Left lobe of liver (tissue), 2 donors: ENCODE measurements at places on chromosomes 4 and X.

DNA sequence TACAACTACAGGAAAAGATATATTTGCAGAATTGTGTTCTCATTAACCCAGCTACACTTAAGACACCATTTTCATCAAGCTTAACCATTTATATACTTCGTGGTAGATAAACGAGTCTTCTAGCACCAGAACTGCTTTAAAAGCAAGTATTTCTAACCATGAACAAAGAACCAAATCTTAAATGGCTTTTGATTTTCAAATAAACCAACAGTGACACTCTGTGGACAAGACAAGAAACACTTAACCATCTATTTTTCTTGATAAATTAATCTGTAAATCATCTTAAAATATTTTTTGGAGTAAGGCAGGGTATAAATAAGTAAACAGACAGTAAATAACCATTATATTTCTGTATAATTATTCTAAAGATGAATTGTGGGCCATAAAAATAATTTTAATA is 10.2 kb downstream of the BEND2 start:
- DNase-seq: no peak

DNA sequence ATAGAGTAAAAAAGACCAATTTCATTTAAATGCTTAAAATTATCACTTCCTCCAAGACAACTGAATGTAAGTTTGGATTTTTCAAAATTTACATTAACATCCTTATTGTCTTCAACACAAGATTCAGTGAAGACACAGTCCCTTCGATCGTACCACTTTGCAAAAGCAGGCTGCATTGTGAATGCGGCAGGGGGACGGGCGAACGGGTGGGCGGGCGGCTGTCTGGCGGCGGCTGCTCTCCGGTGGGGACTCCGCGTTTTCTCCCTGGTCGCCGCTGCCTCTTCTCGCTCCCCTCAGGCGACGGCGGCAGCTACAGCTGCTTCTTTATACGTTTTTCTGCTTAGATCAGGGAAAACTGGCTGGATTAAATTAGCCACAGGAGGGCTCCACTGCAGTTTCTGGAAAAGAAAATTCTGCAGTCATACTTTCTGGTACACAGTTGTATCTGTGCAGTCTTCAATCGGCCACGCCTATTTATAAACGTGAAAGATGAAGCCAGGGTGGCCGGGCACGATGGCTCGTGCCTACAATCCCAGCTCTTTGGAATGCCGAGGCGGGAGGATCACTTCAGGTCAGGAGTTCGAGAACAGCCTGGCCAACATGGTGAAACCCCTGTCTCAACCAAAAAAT is 33.9 kb upstream of the HPF1 start:
- peak; percentile 49 for DNase-seq

DNA sequence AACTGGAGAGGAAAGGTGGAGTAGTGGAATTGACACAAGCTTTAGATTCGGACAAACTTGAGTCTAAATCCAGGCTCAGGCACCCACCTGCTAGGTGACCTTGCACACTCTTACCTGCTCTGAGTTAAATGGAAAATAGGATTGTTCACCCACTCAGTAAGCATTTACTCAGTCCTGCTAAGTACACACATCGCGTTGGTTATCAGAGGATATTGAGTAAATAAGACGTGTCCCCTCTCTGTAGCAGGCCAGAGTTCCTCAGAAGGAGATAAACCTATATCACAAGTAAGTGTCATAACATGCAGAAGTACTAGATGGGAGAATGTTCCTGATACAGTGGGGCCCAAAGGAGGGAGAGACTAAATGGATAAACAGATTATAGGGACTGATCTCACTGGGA is 117.7 kb downstream of the SMIM20 start:
- DNase-seq: no peak

DNA sequence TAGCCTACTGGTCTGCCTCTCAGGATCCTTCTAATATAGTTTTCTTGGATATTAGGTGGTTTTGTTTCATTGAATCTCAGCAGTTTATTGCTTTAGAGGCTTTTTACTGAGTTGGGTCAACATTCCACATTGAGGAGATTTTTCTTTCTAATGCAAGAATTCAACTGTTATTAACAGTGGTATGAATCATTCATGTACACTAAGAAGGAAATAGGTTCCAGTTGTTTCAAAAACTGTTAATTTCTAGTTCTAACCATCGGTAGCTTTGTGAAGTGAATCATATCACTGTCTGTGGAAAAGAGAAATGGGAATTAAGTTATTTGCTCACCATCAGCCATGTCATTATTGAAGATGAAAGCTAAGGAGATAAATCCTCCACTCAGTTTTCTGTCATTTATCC is 331.5 kb downstream of the RPA4 start:
- no peak for DNase-seq

DNA sequence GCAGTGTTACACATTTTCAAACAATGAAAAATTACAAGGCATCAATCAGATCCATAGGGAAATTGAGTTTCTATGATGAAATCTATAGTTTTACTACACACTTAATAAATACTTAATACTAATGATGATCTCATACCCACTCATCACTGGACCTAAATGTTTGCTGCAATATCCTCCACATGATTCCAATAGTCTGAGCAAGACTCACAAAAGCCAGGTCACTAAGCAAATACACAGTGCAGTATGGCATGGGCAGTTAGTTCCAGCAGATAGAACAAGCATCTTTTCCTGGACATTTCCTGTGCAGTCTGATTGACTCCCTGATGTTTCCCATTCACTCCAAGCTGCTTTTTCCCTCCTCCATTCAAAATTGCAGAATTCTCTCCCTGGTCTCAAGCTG is 109.0 kb upstream of the ATOH1 start:
- no peak for DNase-seq

DNA sequence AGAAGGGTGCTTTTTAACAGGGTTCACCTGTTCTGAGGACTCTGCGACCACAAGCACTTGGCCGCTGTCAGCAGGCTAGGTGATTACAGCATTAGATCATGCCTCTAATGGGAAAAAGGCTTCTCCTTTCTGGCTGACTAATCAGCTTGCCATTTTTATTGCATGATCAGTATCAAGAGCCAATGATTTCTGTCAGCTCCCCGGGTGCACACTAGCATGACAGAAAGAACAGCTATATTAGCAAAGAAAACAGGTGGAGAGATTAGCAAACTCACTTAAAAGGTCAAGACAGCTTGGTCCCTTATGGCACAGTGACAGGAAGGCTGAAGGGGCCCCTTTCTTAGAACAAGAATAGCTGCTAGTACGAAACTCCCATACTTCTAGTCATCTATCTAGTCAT is 170.0 kb downstream of the SMIM20 start:
- DNase-seq: no peak

GRCh38 chrX:26466387-26466786 is 250.4 kb downstream of the MAGEB5 start:
- DNase-seq: no peak

- no peak for DNase-seq
Measured at GRCh38 chr4:152277333-152277732, 258.6 kb downstream of the FBXW7 start.

DNA sequence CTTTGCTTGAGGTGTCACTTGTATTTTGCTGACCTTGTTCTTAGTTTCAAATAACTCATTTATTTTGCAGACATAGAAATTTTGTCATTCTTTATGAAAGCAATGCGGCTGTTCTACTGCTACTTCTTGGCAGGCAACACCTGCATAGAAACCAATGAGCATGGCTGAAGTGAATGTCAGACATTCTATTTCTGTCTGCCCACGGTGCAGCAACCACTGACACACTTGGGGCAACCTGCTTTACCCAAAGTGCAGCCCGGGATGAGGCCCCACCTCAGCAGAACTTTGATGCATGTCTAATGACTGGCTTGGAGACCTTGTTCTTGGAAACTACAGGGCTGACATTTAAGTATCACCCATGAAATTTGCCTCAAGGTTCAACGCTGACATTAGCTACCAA is 93.6 kb downstream of the RBM47 start:
- no peak for DNase-seq

DNA sequence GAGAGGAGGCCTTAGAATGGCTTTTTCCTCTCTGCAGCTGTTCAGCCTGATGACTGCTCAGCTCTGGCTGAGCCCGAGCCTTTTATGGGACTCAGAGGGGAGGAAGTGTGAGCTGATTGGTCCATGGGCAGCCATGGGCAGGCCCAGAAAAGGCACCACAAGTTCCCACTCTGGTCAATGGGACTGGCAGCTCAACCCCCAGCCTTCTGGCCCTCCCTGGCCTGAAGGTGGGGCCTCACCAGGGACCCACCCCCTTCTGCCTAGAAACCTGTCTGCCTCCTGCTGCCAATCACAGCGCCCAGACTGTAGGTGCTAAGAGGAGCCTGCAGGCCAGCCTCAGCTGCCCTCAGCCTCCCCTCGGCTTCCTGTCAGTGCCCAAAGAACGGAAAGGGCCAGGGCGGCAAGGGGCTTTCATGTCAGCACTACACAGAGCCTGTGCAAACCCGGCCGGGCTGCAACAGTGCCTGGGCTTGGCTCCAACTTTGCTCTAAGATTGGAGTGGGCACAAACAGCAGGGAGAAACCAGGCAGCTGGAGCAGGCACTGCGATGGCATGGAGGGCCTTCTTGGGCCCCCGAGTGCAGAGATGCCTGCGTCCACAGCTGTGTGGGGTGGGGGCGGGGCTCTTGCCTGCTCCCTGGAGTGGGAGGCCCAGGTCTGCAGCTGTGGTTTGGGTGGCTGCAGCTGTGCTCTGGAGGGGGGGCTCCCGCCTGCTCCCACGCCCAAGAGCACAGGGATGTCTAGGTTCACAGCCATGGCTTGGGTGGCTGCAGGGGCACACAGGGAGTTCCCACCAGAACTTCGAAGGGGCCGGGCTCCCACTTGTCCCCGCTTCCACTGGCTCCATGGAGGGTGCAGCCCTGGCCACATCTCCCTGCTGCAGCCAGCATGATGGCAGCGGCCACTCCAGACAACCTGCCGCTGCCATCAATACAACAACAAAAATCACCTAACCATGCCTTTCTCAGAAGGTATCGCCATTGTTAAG is 92.6 kb downstream of the NXF2 start:
- no peak for DNase-seq

DNA sequence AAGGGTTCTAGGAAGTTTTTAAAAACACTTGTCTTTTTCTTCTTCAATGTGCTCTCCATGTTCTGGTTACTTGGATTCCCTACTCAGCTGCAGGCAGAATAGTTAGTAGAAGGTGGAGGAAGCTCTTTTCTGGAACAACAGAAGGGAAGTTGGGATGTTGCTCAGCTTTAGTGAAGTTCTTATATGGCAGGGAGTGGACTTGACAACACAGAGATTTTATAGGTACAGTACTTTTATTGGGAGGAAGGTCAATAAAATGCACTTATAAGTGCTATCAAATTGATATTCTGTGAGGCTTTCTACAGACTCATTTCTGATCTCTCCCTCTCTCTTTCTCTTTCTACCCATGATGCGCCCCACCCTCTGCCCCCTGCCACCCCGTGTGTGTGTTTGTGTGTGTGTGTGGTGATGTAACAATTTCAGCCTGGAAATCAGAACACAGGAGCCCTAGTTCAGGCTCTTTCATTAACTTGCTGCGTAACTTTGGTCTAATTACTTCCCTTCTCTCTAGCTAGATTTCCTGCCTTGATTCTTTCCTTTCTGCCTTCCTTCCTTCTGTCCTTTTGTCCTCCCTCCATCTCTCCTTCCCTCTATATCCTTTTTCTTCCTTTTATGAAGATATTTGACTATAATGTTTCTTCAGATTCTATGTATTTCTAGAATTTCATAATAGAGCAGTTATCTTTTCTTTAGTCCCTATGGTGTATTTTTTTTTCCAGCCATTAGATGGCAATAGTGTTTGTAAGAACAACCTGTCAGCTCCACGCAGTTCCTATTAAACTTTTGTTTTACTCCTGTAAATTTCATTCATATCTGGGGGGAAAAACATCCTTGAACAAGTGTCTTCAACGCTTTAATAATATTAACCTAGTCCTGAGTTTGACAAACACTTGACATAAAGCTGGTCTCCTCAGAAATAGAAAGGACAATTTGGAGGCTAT is 37.1 kb downstream of the HEPH start:
- no peak for DNase-seq

DNA sequence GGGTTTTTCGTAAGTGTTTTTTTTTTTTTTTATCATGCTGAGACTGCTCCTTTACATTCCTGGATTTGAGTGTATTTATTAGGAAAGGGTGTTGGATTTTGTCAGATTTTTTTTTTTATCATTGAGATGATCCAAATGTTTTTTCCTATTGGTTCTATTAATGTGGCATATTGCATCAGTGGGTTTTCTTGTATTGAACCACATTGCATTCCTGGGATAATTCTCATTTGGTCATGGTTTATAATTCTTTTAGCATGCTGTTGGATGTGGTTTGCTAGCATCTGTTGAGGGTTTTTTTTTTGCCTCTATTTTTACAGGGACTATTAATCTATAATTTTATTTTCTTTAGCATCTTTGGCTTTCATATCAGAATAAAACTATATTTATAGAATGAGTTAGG is 28.8 kb downstream of the COL4A5 start:
- no peak for DNase-seq

- DNase-seq: no peak
Measured at GRCh38 chr4:3243136-3243780, 5.7 kb upstream of the MSANTD1 start.

GRCh38 chr4:189096108-189096507 is 844.6 kb upstream of the FRG1 start:
- DNase-seq: no peak

DNA sequence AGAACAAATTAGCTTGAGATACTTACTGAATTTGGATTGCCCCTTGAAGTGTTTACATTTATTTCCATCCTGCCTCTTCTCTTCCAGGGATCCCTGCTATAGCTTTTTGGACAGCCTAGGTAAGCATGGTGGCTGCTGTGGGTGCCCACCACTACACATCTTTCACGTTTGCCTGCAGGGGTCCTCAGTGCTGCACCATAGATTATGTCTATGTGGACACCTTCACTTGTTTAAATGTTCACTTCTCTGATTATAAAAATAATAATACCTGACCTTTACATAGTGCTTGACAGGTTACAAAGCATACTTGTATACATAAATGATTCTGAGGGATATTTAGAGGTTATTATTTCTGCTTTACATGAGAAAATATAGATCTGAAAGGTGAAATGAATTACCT is 67.9 kb upstream of the SLC4A4 start:
- no peak for DNase-seq

DNA sequence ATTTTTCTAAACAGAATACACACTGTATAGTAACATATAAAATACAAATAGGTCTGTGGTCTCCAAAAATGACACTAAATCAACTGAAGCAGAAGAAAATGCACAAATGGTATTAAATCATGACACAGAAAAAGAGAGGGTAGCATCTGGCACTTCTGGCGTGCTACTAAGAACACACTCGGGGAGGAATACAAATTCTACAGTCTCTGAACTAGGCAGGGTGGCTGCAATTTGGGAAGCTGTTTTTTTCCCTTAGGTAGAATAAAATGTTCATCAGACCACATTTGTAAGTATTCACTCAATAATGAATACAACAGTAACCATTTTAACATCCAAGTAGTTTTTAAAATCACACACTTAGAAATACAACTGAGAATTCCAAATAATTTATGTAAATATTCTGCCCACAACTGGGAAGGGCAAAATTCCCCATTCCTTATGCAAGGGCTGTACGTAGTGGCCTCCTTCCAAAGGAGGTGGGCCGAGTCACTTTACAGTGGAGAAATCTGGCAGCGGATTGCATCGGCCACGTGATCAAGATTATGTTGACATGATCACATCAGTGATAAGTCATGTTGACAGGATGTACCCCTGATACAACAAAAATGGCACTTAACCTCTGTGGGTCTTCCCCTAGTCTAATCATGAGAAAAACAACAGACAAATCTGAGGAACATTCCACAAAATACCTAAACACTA is 101.1 kb downstream of the TSPAN5 start:
- DNase-seq: no peak

GRCh38 chrX:3244955-3245354 is 101.5 kb downstream of the MXRA5 start:
- no peak for DNase-seq
